NCI-H1092 (cell line): ENCODE measurements at places on chromosomes 3 and 15.

- DNase-seq = no peak
These were observed 3.8 kb downstream of the MKRN2 start for GRCh38 chr3:12560505-12561190.

DNA sequence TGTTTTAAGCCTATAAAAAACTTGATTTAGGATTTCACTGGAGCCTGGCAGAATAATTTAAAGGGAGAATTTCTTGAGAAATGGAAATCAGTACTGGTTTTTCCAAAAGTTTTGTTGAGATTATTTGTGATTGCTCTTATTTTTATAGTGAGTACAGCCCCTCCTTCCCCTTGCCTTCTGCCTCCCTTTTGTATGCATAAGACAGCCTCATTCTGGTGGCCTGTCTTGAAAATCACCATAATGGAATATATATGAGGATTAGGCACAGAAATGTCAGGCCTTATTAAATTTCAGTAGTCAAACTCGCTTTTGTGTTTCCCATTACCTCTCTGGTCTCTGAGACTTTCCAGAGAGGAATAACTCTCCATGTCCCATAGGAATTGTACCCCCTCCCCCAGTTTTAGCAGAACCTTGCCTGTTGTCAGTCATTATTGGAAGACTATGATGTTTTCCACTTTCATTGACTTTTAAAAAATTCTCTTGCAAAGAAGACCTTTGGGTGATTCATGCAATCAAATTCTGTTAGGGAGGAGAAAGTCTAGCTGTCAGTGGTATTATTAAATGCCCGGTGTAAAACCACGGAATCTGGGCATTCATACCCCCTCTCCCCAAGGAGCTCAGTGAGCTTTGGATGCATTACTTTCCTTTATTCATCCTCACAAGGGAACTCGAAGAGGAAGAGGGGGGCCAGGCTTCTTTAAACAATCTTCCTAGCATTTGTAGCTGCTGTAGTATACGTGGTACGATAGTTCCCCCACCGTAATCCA, 171.6 kb upstream of the TSC22D2 start:
- DNase-seq = no peak

- no peak for DNase-seq
These were observed 41.9 kb upstream of the CD200R1L start for GRCh38 chr3:112888381-112889085.

- no peak for DNase-seq
These were observed 19.0 kb downstream of the USP13 start for GRCh38 chr3:179671747-179672242.

GRCh38 chr3:61573441-61573840, 12.1 kb downstream of the PTPRG start:
- no peak for DNase-seq

- no peak for DNase-seq
These were observed 23.1 kb downstream of the PLSCR5 start for GRCh38 chr3:146581951-146582467.

DNA sequence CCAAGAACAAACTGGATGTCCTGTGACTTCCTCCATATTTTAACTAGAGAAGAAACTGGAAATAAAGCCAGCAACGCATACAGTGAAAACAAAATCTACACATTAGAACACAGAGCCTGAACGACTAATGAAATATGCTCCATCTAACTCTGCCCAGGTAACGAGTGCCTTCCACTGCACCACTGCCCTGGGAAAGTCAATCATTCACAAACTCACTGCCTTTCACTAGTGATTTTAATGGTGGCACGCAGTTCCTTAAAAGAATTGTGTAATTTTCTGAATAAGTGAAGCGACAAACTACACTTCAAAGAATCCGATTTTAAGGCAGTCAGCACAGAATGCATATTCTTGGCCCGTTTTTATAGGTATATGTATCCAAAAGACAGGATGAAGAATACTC, 416.0 kb downstream of the SHQ1 start:
- DNase-seq = no peak

DNA sequence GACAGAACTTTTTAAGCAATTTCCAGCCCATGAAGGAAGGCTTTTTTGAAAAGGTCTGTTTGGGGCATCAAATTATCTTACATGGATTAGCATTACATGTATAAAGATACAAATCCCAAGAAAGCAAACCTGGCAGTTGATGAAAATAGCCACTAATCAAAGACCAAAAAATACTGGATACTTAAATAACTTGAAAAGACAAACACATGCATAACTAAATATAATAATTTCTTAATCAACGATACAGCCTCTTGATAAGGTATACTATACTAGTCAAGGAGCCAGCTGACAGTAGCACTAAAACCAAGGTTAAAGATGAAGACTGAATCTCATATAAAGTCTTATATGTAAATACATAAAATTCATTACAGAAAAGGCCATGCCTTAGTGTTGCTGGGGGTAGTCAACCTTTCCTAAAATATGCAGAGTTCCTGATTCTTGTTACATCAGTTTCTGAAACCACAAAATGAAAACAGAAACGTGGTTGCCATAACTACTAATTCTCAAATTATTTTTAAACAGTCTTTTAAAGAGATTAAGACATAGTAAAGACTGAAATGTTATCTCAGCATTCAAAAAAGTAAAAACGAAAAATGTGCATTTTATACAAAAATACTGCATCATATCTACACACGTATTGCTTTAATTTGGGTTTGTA, 2.0 kb downstream of the ANKRD28 start:
- no peak for DNase-seq

DNA sequence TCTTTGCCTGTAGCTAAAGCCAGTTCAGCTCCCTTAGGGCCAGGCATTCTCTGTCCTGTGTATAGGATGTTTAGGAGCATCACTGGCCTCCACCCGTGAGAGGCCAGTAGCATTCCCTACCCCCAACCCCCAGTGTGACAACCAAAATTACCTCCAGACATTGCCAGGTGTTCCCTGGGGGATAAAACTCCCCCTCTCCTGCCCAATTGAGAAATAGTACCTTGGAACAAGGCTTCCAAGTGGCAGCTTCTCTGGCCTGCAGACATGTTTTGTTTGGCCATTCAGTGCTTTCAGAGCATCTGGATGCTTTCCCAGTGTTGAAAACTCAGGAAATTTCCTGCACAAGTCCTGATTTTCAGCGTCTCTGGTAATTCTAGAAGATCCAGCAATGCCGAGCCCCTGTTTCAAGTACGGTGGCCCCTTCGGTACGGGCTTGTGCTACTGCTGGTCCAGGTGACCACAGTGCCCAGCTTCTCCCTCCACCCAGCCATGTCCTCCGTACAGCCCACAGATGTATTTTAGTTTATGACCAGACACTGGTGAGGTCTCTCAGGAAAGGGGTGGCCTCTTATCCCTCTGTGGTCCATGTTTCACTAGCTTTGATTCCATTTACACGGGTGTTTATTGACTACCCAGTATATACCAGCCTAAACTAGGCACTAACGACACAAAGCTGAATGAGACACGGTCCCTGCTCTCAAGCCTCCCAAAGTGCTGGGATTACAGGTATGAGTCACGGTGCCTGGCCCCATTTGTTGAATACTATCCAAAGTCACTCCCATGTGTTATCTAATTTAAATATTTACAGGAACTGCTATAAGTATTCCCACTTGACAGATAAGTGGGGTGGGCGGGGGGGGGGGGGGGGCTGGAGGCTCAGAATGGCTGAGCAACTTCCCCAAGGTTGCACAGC, 125.4 kb upstream of the RAD18 start:
- DNase-seq = no peak

DNA sequence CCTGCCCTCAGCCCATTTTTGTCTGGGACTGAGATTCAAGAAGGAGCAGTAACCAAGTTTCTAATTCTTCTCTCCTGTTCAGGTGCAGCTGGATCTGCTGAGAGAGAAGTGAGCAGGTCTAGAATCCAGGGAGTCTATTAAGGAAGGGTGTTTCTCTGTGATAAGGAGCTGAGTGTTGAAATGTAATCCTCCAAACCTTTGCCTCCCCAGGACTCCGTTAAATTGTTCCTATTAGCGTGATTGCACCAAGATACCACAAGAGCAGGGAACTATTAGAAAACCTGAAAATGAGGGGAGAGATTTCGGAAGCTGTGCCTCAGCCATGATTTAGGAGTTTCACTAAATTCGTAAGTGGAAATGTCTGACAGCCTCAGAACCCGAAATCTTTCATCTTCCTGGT, 192.6 kb downstream of the EBLN2 start:
- DNase-seq = no peak
